Activated effector memory CD4-positive, alpha-beta T cell treated with anti-CD3 and anti-CD28 coated beads, Interleukin-2, amount 50 U/mL, for 16 hours (primary cell): ENCODE measurements at places on chromosomes 16 and 17.
A peak's percentile ranks its signal among the peaks of the same experiment; 100 is the strongest.

DNA sequence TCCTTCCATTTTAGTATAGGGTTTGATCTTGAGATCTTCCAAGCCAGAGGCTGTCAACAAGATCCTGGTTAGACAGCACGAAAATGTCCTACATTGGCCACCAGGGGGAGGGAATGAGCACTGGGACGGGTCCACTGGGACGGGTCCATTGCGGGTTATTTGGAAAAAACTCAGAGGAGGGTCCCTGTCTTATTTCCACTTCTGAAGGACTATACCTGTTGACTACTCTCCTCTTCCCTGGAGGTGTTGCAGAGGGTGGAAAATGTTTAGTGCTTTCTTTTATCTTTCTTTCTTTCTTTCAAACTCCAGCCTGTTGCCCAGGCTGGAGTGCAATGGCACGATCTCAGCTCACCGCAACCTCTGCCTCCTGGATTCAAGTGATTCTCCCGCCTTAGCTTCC lies 2.5 kb downstream of the TTLL6 start:
- DNase-seq, result peak; percentile 84

DNA sequence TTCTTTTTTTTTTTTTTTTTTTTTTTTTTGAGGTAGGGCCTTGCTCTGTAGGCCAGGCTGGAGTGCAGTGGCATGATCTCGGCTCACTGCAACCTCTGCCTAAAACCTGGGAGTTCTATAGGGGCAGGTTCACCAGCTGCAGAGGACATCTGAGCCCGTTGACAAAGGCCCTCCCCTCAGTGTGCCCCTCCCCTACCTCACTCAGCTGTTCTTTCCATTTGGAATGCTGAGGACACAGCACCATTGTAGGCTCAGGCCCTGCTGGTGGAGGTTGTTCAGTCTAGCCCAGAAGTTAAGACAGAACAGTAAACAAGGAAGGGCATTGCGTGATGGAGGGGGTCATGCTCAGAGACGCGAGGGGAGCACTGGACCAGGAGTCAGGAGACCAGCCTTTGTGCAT lies 21.8 kb upstream of the KIF19 start:
- no peak for DNase-seq

GRCh38 chr16:19840524-19841110 lies 44.0 kb downstream of the GPRC5B start:
- no peak for DNase-seq

GRCh38 chr16:58814348-58814801 lies 80.3 kb upstream of the GOT2 start:
- peak; percentile 69 for DNase-seq

GRCh38 chr17:29124925-29125273 lies 55.3 kb downstream of the MYO18A start:
- no peak for DNase-seq

DNA sequence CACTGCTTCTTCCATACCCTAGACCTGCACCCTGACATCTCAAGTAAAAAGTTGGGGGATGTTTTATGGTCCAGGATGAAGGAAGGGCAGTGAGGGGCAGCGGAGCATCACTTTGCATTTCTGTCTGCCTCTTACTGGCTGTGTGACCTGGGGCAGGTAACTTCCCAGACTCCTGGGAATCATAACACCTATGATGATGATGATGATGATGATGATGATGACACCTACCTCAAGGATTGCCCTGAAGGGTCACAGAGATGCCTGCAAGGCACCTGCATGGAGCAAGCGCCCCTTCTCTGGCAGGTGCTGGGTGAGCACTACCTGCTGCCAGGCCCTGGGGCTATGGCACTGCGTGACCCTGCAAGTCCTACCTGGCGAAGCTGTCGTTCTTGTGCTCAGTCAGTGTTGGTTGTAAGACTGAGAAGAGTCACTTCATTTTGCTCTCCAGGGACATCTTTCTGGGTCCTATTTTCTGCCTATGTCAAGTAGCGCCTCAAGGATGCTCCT lies 46.2 kb upstream of the STH start:
- DNase-seq, result no peak

DNA sequence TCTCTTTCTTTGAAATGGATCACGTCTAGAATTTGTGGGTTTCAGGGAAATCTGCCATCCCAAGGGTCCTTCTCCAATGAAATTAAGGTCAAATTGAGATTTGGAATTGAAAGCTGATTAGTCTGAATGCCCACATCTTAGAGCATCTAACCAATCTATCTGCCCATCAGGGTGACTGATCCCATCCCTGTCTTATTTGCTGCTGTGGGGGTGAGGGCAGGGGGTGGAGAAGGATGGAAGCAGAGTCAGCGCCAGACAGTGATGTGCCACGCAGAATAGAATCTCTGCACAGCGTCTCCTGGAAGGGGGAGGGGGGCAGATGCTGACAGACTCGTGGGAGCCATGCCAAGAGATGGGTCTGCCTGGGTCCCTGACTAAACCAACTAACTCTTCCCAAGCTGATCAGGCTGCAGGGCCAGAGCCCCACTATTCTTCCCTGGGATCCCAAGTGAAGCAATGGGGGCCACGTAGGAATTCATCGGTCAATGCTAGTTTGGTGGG lies 32.1 kb downstream of the CDK5RAP3 start:
- DNase-seq, result no peak

GRCh38 chr16:68866933-68867332 lies 23.6 kb downstream of the TANGO6 start:
- DNase-seq, result no peak

- DNase-seq, result no peak
Measured at GRCh38 chr17:17860766-17861107, 24.0 kb upstream of the SREBF1 start.

GRCh38 chr17:8384801-8385378 lies 1.9 kb upstream of the RPL26 start:
- no peak for DNase-seq

- DNase-seq, result no peak
Measured at GRCh38 chr16:81645266-81645694, 133.8 kb upstream of the PLCG2 start.

DNA sequence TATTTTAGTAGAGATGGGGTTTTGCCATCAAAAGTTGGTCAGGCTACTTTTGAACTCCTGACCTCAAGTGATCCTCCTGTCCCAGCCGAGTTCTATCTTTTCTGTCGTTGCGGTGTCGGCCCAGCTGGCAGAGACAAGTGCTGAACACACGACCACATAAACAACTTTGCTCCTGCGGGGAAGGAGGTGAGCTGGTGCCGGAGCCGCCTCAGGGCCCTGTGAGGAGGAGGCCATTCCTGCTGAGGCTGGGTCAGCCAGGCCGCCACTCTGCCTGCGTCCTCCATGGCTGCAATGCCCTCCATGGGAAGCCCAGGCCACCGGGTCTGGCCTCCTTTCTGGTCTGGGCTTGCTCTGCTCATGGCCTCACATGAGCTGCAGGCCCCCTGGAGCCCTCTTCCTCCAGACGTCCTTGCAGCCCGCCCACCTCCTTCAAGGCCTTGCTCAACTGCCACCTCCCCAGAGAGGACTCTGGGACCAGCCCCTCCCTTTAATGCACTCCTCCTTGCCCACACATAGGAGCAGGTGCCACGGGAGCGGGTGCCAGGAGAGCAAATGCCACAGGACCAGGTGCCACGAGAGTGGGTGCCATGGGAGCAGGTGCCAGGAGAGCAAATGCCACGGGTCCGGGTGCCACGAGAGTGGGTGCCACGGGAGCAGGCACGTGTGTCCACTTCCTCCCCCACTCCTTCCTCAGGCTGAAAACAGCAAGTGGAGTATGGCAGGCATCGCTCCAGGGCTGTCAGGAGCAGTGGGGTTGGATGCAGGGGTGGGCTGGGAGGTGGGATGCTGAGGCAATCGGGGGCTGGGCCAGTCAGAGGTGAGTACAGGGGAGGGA lies 28.4 kb upstream of the CBFA2T3 start:
- no peak for DNase-seq

GRCh38 chr16:77991701-77992100 lies 30.6 kb upstream of the CLEC3A start:
- no peak for DNase-seq

GRCh38 chr17:18987230-18987610 lies 17.3 kb downstream of the FAM83G start:
- no peak for DNase-seq

- DNase-seq, result no peak
Measured at GRCh38 chr16:86398622-86399021, 111.7 kb upstream of the FOXF1 start.

GRCh38 chr17:69523244-69523861 lies 108.9 kb downstream of the MAP2K6 start:
- DNase-seq, result no peak

GRCh38 chr17:9389111-9389527 lies 186.5 kb downstream of the STX8 start:
- DNase-seq, result peak; percentile 63

DNA sequence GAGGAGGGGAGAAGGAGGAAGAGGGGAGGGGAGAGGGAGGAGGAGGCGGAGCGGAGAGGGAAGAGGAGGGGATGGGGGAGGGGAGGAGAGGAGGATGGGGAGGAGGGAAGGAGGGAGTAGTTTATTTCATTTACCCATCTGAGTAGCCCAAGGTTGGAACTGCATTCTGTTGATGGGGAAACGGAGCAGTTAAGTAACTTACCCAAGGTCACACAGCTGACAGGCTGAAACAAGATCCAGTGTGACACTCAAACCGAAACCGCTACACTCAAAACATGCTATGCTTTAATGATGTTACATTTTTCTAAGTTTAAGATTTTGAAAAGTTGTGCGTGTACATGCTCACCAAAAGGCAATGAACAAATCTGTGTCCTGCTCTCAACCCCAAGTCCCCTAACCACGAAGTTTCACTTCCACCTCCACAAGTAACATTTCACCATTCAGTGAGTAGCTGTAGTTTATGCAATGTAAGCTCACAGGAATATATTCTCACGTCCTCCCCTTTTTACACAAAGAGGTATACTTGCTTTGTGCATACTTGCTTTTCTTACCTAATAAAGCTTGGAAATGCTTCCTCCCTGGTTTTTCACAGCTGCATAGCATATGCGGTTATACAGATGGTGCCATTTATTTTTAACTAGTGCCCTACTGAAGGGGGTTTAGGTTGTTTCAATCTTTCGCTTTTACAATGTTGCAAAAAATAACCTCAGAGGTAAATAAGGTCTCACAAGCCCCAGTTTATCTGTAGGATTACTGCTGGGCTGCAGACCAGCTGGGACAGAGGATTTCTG lies 275.3 kb downstream of the PARN start:
- no peak for DNase-seq

GRCh38 chr17:20281860-20282259 lies 185.5 kb downstream of the LGALS9B start:
- no peak for DNase-seq

DNA sequence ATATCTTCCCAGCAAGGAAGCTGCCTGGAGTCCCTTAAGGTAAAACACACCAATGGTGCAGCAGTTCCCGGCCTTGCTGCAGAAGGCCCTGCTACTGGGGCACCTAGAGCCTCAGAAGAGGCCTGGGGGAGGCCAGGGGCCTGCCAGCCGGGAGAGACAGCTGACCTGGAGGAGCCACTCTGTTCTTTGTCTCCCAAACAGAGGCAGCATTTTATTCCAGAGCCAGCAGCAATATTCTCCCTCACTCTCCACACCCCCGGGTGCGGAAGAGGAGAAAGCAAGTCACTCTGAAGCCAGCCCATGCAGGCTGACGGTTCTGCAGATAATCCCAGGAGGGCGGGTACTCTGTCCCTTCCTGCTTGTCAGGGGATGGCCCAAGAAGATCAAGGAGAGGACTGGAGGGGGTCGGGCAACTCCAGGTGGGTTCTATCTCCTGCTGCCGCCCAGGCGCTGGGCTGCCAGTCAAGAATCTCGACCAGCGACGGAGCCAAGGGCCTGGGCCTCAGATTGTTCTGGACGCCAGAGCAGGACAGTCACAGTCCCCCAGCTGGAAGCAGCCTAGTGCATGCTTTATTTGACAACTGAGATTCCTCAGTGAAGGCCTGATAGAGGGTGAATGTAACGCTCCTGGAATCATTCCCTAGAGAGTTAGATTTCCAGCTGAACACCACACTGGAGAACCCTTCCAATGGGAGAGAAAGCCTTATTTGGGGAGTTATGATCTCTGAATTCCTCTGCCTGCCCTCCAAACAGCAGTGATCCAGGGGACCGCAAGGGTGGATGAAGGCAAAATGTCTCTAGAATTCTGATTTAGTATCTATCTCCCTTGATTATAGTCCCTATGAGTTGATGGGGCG lies 1.1 kb upstream of the KIFC3 start:
- no peak for DNase-seq

DNA sequence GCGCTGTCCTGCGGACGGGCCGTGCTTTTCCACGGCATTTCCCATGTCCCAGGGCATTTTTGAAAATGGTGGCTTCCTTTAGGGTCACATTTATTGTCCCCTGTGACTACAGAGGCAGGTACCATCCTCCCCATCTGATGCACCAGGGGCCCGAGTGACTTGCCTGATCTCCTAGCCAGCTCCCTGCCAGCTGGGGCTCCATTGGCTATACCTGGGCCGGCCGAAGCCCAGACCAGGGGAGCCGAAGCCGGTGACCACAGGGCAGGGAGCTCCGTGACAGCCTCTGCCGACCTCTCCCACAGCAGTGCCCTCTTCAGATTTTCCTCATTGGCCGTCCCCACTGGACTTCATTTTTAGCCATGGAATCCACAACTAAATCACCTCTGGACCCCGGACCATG lies 170.6 kb downstream of the RBFOX3 start:
- DNase-seq, result no peak

GRCh38 chr16:81514041-81514559 lies 69.5 kb downstream of the CMIP start:
- no peak for DNase-seq

GRCh38 chr17:33113991-33114370 lies 122.3 kb downstream of the SPACA3 start:
- DNase-seq, result no peak

DNA sequence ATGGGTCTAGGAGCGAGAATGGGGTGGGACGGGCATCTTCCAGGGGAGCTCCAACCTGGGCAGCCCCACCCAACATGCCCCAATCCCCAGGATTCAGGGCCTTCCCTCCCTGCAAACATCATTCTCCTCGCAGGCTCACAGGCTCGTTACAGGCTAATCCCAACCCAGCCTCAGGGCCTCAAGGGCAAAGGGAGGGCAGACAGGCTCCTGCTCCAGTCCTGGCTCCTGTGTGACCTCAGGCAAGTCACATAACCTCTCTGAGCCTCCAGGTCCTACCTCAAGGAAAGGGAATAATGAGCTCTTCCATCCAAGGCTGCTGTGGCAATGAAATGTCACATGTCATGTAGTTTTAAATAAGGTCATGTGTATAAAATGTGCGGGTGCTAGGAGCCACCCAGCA lies 186.5 kb upstream of the TNRC6C start:
- DNase-seq, result no peak

- DNase-seq, result peak; percentile 30
Measured at GRCh38 chr16:49617710-49618330, 238.1 kb downstream of the ZNF423 start.

- peak; percentile 77 for DNase-seq
Measured at GRCh38 chr17:7260651-7261378, 1.5 kb downstream of the CLDN7 start.

GRCh38 chr16:2744711-2745110 lies 7.7 kb upstream of the SRRM2 start:
- no peak for DNase-seq
